ENCODE measurements at places on chromosomes 5 and 9. TPM values are rescaled to one million over a fixed set of nuclear protein-coding genes. Genes with fewer than 3 reads are reported as not detected.

- peak; percentile 30 for DNase-seq
- H3K27me3 ChIP-seq: peaks cover 3% of the 10 kb centered on the region
- peak overlapping the region; percentile 21 for H3K4me3 ChIP-seq
- no peaks in the 10 kb centered on the region for H3K36me3 ChIP-seq
- no peak overlapping the region for H3K27ac ChIP-seq
Observed at GRCh38 chr5:159331093-159331973, 1.0 kb upstream of the IL12B start.

- DNase-seq: peak; percentile 90
- H3K4me1 ChIP-seq: peaks cover 51% of the 10 kb centered on the region
- H3K27me3 ChIP-seq: no peaks in the 10 kb centered on the region
- no peaks in the 10 kb centered on the region for H3K36me3 ChIP-seq
Observed at GRCh38 chr9:72577212-72577753, 55.9 kb downstream of the TMC1 start.

DNA sequence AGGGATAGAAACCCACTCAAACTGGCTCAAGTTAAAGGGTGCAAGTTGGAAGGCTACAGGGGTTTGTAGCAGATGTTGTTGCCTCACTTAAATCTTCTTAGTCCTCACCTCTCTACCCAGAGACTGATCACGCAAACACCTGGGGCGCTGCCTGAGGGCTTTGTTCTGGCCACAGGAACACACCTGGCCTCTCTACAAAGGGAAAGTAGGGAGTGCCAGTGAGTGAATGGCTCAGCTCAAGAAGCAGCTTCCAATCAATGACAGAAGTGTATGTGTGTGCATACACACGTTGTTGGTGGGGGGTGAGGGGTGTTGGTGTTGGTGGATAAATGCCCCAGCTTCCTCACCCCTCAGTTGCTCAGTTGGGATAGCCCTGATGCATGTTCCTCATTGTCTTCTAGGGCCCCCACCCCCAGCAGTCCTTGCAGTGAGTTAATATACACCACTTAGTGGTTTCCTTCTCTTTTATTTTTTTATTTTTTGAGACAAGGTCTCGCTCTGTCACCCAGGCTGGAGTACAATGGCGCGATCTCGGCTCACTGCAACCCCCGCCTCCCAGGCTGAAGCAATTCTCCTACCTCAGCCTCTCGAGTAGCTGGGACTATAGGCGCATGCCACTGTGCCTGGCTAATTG lies 30.6 kb upstream of the CTNNA1 start:
- H3K27me3 ChIP-seq: peaks cover 7% of the 10 kb centered on the region
- no peak overlapping the region for H3K27ac ChIP-seq
- DNase-seq: no peak
- H3K4me3 ChIP-seq: no peak overlapping the region
- H3K36me3 ChIP-seq: no peaks in the 10 kb centered on the region

GRCh38 chr5:43802119-43802518 lies 199.1 kb downstream of the NNT start:
- no peak overlapping the region for H3K4me3 ChIP-seq
- no peak for DNase-seq

DNA sequence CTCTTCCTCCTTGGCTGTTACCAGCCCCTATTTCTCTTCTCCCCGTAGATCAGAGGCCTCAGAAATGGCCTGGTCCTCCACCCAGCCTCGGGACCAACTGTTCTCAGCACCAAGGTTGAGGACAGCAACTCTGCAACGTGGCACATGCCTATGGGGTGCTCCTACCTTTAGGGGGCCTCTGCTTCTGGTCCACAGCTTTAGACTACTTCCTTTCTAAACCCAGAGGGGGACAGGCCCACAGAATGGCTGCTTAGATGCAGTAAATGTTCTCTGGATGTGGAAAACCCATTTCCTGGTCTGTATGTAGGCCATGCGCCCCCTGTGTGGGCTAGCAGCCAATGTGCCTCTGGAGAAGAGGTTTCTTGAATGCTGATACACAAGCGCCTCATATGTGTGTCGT lies 68.4 kb downstream of the NRG2 start:
- DNase-seq: no peak
- H3K36me3 ChIP-seq: no peaks in the 10 kb centered on the region
- peaks cover 10% of the 10 kb centered on the region for H3K27me3 ChIP-seq
- H3K27ac ChIP-seq: no peak overlapping the region
- H3K4me3 ChIP-seq: no peak overlapping the region

GRCh38 chr5:58334035-58334434 lies 125.9 kb downstream of the PLK2 start:
- peaks cover 3% of the 10 kb centered on the region for H3K4me1 ChIP-seq
- H3K27me3 ChIP-seq: no peaks in the 10 kb centered on the region
- H3K27ac ChIP-seq: no peak overlapping the region

DNA sequence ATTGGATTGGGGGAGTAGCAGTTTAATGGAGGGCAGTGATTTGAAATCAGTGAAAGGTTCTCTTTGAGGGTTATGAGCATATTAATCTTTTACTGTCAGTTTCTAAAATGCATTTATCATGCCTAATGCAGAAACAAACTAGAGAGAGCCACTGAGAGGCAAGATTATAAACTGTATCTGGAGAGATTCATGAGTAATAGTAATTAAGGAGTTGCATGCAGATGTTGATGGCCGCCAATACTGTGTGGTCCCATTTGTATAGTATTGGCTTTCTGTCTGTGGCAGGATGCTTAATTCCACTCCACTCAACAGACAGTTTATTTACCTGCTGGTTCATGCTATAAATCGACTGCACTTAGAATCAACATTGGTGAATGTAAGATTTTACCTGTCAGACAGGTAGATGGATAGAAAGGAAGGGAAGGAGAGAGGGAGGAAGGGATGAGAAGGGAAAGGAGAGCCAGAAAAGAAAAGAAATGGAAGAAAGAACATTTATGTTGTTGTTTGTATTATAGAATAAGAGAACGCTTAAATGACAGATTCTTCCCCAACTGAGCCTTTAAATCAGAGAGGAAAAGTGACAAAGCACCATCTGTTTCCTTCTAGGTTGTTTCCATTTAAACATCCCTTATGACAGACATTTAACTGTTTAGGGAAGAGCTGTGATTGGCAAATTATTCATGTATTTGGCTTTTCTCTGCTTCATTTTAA lies 146.5 kb downstream of the PAM start:
- no peak overlapping the region for H3K4me3 ChIP-seq
- no peaks in the 10 kb centered on the region for H3K4me1 ChIP-seq
- no peaks in the 10 kb centered on the region for H3K36me3 ChIP-seq

- H3K36me3 ChIP-seq: no peaks in the 10 kb centered on the region
- no peaks in the 10 kb centered on the region for H3K27me3 ChIP-seq
- no peaks in the 10 kb centered on the region for H3K4me1 ChIP-seq
Observed at GRCh38 chr5:131198625-131199024, 27.9 kb downstream of the LYRM7 start.

GRCh38 chr5:163385271-163385670 lies 52.1 kb upstream of the CCNG1 start:
- DNase-seq: no peak
- H3K4me3 ChIP-seq: no peak overlapping the region
- H3K27ac ChIP-seq: no peak overlapping the region
- H3K36me3 ChIP-seq: no peaks in the 10 kb centered on the region
- H3K4me1 ChIP-seq: no peaks in the 10 kb centered on the region

DNA sequence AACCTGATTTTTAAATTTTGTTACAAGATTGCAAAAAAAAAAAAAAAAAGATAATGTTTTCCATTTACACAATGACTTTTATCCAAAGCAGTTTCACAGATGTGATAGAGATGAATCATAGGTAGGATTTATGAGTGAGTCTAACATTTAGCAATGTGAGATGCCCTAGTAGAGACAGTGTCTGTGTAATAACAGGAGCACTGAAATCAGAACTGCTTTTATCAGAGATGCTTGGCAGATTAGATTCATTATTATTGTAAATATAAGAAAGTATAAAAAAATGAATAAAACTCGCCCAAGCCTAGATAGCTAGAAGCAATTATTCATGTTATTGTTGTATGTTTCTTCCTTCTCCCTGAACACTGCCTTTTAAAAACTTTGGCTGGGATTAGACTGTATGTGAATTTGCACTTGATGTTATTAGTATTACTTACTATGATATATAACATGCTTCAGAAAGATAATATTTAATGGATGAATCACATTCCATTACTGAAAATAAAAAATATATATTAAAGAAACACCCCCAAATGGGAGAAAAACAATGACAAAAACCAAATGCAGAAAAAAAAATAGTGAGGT lies 567.3 kb upstream of the KLF4 start:
- peak overlapping the region; percentile 34 for H3K27ac ChIP-seq
- DNase-seq: peak; percentile 52
- H3K4me1 ChIP-seq: peaks cover 44% of the 10 kb centered on the region
- no peaks in the 10 kb centered on the region for H3K36me3 ChIP-seq
- H3K27me3 ChIP-seq: no peaks in the 10 kb centered on the region

- H3K36me3 ChIP-seq: no peaks in the 10 kb centered on the region
- no peaks in the 10 kb centered on the region for H3K4me1 ChIP-seq
- no peak overlapping the region for H3K4me3 ChIP-seq
- peaks cover 11% of the 10 kb centered on the region for H3K27me3 ChIP-seq
Observed at GRCh38 chr5:141725891-141726290, 43.9 kb upstream of the ARAP3 start.

- H3K36me3 ChIP-seq: no peaks in the 10 kb centered on the region
- no peaks in the 10 kb centered on the region for H3K27me3 ChIP-seq
- H3K4me3 ChIP-seq: no peak overlapping the region
- no peak overlapping the region for H3K27ac ChIP-seq
Observed at GRCh38 chr9:70428781-70429180, 14.3 kb upstream of the KLF9 start.

DNA sequence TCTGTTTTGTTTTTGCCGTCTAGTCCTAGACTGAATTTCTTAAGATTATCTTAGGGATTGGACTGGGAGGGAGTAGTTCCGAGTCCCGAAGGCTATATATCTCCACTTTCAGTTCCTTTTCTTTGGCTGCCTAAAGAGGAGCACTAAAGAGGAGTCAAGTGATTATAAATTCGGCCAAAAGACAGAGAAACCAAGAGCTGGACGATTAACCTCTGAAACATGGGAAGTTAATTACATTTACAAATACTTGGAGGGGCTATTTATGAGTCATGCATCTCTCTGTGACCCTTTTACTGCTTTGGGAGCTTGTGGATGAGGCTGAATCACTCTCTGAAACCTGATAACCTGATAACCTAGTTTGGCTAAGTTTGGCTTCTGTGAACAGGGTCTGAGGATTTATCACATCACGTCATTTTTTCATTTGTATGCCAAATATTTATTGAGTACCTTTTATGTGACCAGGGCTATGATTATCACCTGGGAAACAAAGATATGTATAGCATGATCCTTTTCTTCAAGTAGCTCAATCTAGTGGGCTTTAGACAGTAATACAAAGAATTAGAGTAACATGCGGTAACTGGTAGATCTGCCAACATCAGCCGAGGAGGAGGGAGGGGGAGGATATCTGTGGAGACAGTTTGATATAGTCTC lies 180.9 kb downstream of the CD180 start:
- H3K27ac ChIP-seq: peak overlapping the region; percentile 96
- peak; percentile 96 for DNase-seq
- no peaks in the 10 kb centered on the region for H3K36me3 ChIP-seq
- peak overlapping the region; percentile 92 for H3K4me3 ChIP-seq
- H3K4me1 ChIP-seq: peaks cover 66% of the 10 kb centered on the region
- no peaks in the 10 kb centered on the region for H3K27me3 ChIP-seq

- H3K36me3 ChIP-seq: no peaks in the 10 kb centered on the region
- H3K4me1 ChIP-seq: no peaks in the 10 kb centered on the region
- peak; percentile 25 for DNase-seq
- H3K27me3 ChIP-seq: no peaks in the 10 kb centered on the region
- no peak overlapping the region for H3K27ac ChIP-seq
Observed at GRCh38 chr5:7754997-7755596, 95.8 kb downstream of the CFAP90 start.

GRCh38 chr9:12817702-12818101 lies 42.9 kb downstream of the LURAP1L start:
- no peaks in the 10 kb centered on the region for H3K36me3 ChIP-seq
- no peak overlapping the region for H3K4me3 ChIP-seq
- no peak overlapping the region for H3K27ac ChIP-seq
- no peaks in the 10 kb centered on the region for H3K27me3 ChIP-seq
- H3K4me1 ChIP-seq: peaks cover 22% of the 10 kb centered on the region
- DNase-seq: no peak

DNA sequence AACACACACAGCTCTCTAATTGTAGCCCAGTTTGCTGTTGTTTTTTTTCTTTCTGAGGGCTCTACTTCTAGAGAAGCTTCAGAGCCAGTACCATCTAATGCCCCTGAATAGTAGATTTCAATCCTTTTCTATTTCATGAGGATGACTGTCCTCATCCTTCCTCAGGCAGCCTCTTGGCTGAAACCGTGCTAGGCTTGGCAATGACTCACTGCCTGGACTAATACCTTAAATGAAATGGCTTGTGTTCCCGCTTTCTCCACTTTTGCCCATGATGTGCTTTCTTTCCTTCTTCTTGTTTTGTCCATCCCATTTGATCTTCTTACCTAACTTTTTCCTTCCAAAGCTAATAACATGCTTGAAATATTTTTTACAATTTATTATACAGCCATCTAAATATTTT lies 80.1 kb downstream of the ITGA1 start:
- no peak overlapping the region for H3K4me3 ChIP-seq
- H3K36me3 ChIP-seq: no peaks in the 10 kb centered on the region
- no peaks in the 10 kb centered on the region for H3K27me3 ChIP-seq
- H3K4me1 ChIP-seq: no peaks in the 10 kb centered on the region
- no peak overlapping the region for H3K27ac ChIP-seq

DNA sequence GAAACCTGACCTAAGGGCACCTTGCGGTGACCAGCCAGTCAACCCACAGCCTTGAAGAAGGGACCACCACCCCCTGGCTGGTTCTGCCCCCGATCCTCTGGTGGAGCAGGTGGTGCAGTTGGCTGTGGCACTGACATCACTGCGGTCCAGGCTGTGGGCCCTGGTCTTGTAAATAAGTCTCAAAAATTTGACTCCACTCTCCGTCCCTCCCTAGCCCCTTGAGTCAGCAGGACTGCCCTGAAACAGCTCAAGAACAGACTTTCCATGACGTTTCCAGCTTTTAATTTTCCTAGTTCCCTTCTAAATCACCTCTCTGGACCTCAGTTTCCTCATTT lies 134.8 kb upstream of the BOD1 start:
- no peaks in the 10 kb centered on the region for H3K36me3 ChIP-seq
- H3K4me3 ChIP-seq: no peak overlapping the region
- H3K4me1 ChIP-seq: no peaks in the 10 kb centered on the region
- DNase-seq: no peak

DNA sequence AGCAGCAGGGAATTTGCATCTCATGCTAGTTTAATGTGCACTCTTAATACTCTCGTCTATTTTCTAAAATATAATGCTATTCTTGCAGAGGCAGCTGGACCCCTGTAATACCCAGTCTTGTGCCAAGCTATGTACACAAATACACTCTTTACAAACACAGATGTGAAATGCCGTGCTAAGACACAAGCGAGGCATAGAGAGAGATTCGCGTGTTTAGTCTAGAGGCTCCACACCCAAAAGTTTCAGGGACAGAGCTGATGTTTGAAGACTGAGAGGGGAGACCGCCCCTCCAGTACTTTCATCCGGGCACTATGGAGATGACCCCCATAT lies 1.2 kb downstream of the DPYSL3 start:
- H3K4me3 ChIP-seq: peak overlapping the region; percentile 85
- peak; percentile 45 for DNase-seq
- no peaks in the 10 kb centered on the region for H3K27me3 ChIP-seq
- H3K4me1 ChIP-seq: peaks cover 39% of the 10 kb centered on the region
- H3K27ac ChIP-seq: peak overlapping the region; percentile 67

GRCh38 chr9:112348257-112349007 lies 15.0 kb upstream of the PTBP3 start:
- H3K27ac ChIP-seq: peak overlapping the region; percentile 5
- peak; percentile 83 for DNase-seq
- H3K4me3 ChIP-seq: peak overlapping the region; percentile 25

ZCCHC7 gene
- total RNA-seq: 17.3 TPM

NR2F1 gene
- 23.9 TPM for total RNA-seq

SLC2A6 gene
- 35.7 TPM for total RNA-seq

FAM169A gene
- total RNA-seq: 0.72 TPM

SLC34A3 gene
- not detected for total RNA-seq

MRPS27 gene
- total RNA-seq: 58.0 TPM

TAF7 gene
- 55.0 TPM for total RNA-seq

Data from endothelial cell of umbilical vein (primary cell).